ENCODE measurements at places on chromosomes 3 and 15.

DNA sequence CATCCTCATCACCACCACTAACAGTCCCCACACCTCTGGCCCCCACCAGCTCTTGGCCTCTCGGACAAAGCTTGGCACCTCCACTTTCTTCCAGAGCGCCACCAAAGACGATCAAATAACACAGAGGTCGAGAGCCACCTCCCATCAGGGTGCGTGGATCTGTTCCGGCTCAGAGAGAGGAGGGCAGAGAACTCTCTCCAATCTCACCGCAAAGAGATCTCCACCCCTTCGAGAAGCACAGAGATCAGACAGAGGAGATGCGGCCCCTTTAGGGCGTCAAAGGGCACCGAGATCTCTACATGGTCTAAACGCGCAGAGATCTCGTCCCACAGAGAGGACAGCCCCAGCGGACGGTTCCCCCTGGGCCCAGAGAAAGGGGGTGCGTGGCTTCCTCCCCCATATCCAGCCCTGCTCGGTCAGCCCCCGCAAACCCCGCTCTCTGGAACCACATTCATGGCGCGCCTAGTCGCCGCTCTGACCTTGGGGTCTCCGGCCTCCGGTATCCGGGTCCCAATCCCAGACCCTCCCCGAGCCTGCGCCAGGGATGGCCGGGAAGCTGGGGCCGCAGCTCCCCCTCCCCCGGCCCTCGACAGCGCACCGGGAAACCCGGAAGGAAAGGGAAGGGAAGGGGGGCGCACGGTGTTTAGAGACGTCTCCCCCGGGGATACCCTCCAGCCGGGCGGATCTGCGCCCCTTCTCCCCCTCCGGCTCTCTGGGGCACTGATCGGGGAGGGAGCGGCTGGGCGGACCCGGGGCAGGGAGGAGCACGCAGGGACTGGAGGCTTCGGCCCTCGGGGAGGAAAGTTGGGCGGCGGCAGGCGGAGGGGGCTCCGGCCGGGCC lies 608 bp downstream of the SCN5A start:
- no peak for DNase-seq

DNA sequence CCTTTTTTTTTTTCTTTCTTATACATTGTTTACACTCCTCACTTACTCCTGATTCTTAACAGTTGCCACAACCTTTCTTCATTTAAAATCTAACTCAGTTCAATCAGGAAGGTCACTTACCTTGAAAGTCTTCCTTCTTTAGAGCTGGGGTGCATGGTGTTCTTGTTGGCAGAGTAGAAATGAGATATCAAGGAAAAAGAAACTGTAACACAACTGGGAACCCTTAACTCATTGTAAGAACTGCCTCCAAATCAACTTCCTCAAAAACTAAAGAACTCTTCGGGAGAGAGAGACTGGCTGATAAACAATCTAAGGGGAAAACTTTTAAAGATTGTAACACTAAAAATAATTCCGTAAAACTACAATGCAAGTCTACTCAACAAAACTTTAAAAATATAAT lies 1.4 kb upstream of the APPL1 start:
- DNase-seq: no peak

DNA sequence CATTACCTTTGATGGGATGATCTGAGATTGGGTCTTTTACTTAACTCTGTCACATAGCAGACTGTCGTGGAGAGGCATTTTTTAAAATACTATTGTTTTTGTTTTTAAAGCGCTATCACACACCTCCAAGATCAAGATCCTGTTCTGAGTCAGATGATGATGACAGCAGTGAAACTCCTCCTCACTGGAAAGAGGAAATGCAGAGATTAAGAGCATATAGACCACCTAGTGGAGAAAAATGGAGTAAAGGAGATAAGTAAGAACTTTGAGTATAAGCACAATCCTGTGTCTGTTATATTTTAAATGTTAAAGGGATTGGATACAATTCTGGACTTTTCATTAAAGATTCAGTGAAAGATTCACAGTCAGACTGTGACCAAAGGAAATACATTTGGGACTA lies 18.4 kb upstream of the ZBTB47 start:
- no peak for DNase-seq

GRCh38 chr3:128922804-128923459 lies 43.5 kb downstream of the ACAD9 start:
- no peak for DNase-seq

DNA sequence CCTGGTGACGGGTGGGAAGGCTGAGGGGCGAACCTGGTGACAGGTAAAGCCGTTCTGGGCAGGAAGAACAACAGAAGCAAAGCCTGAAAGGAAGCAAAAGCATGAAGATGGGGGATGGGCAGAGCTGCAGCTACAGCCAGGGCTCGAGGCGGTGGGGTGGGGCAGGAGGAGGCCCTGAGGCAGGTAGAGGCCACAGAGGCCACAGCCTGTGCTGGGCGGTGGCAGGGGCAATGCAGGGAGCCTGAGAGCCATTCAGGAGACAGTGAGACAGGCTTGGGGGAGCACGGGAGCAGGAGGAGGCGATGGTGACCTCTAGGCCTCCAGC lies 8.2 kb downstream of the PCSK6 start:
- DNase-seq: no peak

DNA sequence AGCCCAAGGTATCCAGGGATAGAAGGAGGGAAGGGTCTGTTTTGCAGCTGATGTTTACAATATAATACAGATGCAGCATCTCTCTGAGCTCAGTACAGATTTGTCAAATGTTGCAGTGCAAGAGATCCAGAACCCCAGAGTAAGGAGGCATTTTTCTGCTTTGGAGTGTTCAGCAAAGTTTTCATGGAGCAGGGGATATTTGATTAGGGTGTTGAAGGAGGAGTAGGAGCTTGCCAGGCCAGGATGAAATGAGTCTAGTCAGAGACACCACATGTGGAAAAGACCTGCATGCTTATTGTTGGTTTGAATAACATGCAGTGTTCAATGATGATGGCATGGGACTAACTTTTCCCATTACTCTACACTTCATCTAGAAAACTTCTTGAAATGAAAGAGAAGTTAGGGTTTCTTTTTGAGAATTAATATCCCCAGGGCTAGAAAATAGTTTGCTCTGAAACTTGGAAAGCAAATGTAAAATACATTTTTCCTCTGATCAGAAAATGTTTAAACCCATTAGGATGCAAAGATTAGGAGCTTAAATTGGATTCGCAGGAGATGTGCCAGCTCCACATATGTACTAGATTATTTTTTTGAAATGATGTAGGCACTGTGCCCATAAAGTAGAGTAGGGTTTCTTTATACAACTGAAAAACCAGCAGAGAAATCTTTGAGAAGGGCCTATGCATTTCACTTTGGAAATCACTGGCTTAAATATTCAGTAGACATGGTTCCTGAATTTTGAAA lies 243.8 kb downstream of the CACNA2D3 start:
- no peak for DNase-seq

- peak; percentile 46 for DNase-seq
Observed at GRCh38 chr15:88878720-88879184, 16.6 kb downstream of the HAPLN3 start.

DNA sequence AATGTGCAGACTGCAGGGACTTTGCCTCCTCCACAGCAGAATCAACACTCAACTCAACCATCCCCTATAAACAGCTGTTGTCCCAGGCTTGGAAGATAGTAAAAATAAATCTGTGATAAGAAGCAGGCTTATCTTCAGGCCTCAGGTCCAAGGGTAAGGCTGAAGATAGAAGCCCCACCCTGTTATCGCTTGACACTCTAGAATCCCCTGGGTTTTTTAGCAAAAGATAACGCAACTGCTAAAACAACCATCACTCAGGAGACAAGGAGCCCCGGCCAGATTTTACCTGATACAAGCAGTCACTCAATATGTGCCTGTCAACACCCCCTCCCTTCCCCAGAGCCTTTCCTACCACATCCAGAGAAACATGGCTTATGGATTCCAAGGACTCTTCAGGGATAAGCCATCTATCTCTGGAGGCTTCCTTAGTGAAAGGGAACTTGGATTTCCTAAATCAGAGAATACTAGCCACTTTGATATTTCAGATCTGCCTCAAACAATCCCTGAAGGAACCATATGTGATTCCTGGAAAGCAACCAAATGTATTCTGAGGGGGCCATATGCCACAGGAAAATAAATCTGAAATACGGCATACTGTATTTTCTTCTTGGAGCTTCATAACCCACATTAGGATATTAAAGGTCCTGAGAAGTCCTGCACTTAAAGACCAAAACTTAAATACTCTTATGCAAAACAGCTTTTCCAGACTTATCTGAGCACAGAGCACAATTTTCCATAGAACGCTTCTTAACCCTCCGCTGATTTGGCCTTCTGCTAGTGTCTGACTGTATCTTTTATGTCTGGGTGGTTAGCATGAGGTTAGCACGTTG lies 60.4 kb downstream of the LYZL4 start:
- no peak for DNase-seq

- DNase-seq: no peak
Observed at GRCh38 chr15:31228980-31229826, 97.4 kb upstream of the KLF13 start.

GRCh38 chr15:33119273-33119672 lies 75.2 kb downstream of the FMN1 start:
- no peak for DNase-seq

DNA sequence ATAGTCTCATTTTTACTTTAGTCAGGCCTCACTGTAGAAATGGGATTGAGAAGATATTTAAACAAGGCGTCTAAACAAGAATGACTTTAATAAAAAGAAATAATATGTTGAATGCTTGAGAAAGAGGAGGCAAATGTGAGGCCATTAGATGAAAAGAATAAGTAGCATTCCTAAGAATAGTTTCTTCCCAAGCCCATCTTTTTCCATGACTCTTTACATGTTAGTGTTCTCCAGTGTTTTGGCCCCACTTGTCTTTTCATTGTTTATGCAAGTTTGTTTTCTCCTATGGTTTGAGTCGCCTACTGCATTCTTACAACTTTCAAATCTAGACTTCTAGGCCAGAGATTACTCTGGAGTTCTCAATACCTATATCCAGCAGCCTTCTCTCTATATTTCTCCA lies 39.0 kb downstream of the TSC22D2 start:
- no peak for DNase-seq

DNA sequence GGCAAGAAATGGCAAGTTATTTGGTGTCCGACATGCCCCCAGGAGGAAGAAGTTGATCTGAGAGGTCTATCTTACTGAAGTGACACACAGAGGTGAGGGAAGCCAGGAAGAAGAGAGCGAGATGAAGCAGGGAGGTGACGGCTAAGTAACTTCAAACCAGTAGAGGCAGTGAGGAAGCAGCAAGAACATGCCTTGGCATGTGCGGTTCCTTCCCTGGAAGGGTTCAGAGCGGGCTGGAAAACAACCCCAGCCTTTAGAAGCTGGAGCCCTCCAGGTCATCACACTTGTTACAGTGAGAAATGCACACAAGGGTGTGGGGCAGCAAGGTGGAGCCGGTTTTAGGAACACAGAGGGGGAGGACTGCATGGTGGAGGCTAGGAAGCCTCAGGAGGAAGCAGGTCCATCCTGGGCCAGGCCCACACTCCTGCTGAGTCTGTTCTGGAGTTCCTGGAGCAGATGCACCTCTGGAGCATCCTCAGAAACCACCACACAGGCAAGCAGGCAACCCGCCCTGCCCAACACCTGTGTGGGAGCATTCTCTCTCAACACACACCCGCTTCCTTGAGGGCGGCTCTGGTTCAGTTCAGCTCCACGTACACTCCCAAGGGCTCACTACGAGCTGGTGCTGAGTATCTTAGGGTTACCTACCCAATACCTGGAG lies 47.1 kb downstream of the POC1A start:
- DNase-seq: no peak

DNA sequence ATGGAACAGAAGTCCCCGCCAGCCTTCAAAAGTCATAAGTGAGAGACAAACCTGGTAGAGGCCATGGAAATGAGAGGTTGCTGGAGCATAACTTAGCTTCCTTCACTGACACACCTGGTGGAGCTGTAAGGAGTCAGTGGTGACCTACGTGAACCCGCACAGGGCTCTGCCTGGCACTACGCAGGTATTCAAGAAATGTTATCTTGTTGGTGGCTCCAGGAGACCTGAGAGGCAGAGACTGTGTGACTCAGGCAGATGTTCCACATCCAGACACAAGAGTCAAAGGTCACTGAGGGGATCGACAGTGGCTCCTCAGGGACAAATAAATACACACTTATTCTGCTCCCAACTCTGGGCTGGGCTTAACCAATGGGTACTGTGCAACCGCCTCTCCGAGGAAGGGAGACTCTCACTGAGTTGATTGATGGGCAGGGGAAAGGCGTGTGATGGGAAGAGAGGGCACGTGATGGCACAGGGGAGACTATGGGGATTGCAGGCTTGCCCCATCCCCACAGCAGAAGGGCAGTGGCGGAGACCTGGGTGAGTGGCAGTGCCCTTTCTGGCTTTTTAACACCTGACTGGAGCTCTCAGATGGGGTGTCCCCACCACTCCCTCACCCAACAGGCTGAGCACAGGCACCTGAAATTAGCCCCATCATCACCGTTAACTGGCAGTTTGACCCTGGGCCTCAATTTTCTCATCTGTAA lies 111.7 kb upstream of the SMAD3 start:
- DNase-seq: no peak

DNA sequence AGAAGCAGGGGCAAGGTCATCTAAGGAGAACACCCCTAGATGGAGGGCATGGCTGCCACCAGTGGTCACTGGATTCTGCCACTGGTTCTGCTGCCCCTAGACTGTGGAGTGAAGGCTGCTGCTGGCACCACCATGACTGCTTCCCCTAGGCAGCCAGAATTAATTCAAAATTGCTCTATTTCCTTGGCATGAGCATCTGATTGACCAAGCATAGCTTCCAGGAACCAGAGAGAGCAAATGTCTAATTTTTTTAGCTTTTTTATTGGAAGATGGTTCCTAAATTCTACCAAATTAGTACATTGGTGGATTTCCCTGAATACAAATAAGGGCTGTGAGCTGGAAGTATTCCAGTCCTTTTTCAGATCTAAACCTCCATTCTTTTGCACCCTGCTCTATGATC lies 270.2 kb upstream of the GBE1 start:
- DNase-seq: no peak

- no peak for DNase-seq
Observed at GRCh38 chr3:46272028-46272451, 29.8 kb downstream of the CCR3 start.

DNA sequence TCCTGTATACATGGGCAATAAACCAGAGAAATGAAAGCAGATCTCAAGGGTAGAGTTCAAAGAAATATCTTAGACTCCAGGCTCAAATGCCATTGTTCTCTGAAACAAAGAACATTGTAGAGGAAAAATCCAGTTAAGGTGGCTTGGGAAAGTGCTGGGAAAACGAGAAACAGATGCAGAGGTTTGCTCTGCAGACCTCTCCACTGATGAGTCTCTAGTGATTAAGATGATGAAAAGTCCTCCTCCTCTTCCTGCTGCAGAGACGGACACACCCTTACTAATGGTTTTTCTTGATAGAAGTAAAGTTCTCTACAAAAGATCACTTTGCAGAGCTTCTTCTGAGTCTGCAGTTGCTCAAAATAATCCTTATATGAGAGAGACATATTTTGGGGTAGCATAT lies 264.7 kb downstream of the GABRG3 start:
- no peak for DNase-seq

- DNase-seq: no peak
Observed at GRCh38 chr3:73637042-73637441, 12.3 kb upstream of the PDZRN3 start.
